Cardiac fibroblast (primary cell): ENCODE measurements at places on chromosomes 3 and 15.

DNA sequence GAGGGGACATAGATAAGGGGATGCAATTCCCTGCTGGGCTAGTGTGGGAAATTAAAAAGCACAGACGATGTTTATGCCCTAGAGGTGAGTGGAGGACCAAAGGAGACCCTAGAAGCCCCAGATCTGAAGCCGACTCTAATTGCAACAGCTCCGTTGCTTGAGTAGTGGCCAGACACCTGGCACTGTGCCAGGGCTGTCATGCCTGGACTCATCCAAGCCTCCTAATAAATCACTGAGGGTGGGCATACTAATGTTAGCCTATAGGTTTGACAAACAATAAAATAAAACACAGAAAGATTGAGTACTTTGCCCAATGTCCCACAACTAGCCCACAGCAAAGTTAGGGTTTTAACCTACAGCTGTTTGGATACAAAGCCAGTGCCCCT is 25.4 kb upstream of the MRPS22 start:
- DNase-seq = no peak

- no peak for DNase-seq
These were observed 77.4 kb downstream of the LRRFIP2 start for GRCh38 chr3:37096975-37097374.

- peak; percentile 29 for DNase-seq
These were observed 173.4 kb downstream of the XXYLT1 start for GRCh38 chr3:195097331-195098255.

DNA sequence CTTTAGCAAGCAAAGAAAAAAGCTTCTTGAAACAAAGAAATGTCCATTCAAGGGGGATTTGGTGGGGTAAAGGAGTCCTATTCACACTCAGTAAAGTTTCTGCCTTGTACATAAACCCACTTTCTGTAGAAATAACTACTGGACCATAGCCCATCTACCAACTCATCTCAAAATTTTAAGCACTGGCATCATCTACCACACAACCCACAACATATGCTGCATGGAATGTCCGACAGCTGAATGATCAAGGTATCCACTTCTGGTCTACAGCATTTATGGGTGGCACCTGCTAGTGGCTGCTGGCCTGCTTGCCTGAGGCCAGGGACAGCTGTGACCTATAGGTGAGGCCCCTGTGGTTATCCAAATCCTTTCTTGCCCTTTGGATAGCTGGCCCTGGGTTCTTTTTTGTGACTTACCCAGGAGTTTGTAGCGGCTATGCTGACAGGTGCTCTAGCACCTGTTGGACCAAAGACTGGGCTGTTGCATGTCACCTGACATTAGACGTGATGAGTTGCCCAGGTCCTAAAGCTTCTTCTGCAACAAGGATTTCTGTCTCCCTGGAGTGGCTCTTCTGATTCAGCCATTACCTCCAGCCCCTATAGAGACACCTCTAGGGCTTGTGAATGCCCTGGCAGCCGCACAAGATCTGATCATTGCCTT is 19.2 kb upstream of the MEF2A start:
- DNase-seq = no peak
